ENCODE measurements at places on chromosomes 3 and 15.
A peak's percentile ranks its signal among the peaks of the same experiment; 100 is the strongest.

- no peak for DNase-seq
Observed at GRCh38 chr15:74584779-74585178, 30.9 kb upstream of the CLK3 start.

DNA sequence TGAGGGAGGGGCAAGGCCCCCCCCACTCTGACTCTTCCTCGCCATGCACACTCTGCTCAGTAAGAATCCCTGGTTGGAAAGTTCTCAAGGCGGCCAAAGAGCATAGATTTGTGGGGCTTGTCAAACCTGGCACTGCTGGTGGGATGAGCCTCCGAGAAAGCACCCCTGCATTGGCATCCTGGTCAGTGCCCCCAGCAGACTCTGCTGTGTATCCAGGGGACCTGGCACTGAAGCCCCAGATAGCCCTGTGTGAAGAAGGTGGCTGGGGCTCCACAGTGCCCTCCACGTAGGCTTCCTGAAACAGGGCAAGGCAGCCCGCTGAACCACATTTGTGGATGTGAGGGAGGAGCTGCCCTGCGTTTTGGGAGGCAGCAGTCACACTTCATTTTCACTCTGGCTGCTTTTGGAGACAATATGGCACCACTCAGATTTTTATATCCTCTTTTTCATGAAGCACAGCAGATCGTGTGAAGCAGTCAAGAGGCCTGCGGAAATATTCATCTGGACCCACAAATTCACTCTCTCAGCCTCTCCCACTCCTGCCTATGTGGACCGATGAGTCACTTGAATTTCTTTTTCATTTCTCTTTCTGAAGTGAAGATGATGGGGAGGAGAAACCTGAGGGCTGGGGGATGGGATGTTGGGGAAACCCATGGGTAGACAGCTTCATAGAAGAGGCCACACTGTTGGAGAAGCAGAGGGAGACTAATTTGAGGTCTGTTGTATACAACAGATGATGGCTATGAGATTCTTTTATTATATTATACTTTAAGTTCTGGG, 88.7 kb upstream of the BCL6 start:
- no peak for DNase-seq

- DNase-seq, result no peak
Observed at GRCh38 chr15:91152896-91153581, 53.0 kb downstream of the SV2B start.

DNA sequence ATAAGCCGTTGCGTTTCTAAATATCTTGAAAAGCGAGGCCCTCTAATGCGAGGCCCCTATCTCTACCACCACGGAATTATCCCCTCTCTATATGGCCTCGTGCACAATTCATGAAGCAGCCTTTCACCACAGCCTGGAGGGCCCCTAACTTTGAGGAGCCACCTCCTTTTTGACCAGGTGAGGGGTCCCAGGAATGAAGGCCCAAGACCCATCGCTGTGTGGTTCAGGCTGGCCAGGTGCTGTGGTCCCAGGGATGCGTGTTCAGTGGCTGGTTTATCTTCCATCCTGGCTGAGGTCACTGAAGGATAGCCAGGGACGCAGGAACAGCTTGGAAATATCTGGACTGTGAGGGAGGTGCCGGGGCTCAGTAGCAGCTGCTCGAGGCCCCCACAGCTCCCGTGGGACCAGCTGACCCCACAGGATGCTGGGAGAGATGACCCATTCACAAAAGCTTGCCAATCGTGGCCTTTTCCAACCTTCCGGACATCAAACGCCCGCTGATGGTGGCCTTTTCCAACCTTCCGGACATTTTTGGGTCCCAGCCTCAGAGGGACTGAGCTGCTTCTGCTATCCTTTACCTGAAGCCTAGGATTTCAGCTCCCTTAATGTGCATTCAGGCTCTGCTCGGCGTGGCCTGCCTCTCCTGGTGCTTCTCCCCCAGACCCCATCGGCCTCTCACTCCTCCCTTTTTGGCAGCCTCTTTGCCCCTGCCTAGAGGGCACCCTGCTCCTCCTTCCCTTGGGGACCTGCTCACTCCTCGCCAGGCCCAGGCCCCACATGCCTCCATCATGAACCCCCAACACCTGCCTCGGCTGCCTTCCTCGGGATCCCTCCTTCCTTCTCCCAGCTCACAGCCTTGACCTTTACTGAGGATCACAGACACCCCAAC, 140.9 kb downstream of the CHSY1 start:
- no peak for DNase-seq

DNA sequence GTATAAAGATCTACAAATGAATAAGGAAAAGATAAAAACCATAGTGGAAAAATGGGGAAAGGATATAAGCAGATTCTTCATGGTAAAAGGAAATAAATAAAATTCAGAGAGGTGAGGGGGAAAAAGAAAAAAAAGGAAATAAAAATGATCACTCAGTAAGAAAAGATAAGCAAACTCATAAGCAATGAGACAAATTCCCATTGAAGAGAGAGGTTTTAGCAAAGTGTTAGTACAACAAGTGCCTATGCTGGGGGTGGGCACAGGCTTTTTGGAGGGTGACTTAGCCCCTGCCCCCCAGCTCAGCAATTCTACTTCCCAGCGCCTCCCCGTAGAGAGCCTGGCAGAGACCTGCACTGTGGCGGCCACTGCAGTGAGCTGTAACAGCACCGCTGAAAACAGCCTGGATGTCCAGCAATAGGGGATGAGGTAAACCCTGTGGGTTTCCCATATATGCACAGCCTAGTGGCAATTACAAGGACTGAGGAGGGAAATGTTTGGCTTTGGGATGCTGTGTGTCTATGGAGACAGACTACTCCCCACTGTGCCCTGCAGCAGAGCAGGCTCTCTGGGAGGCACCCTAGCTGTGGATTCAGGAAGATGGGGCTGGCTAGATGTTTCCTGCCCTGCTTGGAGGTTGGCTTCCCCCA, 23.7 kb upstream of the SFMBT1 start:
- DNase-seq, result peak; percentile 18

- DNase-seq, result no peak
Observed at GRCh38 chr15:100806157-100806556, 73.5 kb upstream of the ALDH1A3 start.

DNA sequence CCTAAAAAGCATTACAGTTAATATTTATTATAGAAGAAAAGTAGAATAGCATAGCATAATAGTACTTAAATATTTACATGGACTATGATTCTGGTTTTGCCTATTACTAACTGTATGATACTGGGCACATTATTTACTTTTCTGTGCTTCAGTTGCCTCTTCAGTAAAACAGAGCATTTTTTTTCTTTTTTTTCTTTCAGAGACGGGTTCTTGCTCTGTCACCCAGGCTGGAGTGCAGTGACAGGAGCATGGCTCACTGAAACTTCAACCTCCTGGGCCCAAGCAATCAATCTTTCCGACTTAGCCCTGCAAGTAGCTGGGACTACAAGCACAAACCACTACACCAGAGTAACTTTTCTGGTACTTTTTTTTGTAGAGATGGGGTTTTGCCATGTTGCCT, 47.0 kb downstream of the GYG1 start:
- no peak for DNase-seq

DNA sequence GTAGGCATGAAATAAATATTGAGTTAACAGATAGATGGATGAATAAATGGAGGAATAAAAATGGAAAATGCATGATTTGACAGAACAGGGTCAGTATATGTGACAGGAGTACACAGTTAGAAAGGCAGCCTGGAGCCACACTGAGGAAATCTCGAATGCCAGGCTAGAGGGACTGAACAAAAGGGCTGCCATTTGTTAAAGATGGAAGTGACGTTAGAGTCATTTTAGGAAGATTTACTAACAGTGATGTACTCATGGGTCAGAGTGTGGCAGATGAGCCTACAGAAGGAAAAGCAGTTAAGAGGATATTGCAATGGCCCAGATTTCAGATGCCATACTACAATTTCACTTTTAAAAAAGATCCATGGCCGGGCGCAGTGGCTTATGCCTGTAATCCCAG, 7.4 kb upstream of the TMPRSS7 start:
- no peak for DNase-seq

GRCh38 chr15:64461721-64462162, 1.4 kb downstream of the ZNF609 start:
- no peak for DNase-seq

DNA sequence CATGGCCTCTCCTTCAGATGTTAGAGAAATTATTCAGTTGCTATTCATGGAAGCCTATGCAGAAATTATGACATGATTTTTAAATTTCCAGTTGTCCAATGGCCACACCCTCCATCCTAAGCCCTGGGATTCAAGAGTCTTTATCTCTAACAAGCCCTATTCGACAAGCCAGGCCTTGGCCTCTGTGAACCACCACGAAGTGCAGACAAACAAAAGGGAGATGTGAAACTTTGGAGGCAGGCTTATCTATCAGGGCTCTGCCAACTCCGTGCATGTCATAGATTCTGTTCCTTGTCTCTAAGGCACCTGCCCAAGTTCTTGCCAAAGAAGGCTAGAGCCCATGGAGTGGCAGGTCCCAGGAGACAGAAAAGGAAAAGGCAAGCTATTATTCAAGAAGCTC, 212.4 kb upstream of the ADAMTS9 start:
- no peak for DNase-seq

GRCh38 chr3:117814975-117815374, 1105.4 kb downstream of the TUSC7 start:
- no peak for DNase-seq

DNA sequence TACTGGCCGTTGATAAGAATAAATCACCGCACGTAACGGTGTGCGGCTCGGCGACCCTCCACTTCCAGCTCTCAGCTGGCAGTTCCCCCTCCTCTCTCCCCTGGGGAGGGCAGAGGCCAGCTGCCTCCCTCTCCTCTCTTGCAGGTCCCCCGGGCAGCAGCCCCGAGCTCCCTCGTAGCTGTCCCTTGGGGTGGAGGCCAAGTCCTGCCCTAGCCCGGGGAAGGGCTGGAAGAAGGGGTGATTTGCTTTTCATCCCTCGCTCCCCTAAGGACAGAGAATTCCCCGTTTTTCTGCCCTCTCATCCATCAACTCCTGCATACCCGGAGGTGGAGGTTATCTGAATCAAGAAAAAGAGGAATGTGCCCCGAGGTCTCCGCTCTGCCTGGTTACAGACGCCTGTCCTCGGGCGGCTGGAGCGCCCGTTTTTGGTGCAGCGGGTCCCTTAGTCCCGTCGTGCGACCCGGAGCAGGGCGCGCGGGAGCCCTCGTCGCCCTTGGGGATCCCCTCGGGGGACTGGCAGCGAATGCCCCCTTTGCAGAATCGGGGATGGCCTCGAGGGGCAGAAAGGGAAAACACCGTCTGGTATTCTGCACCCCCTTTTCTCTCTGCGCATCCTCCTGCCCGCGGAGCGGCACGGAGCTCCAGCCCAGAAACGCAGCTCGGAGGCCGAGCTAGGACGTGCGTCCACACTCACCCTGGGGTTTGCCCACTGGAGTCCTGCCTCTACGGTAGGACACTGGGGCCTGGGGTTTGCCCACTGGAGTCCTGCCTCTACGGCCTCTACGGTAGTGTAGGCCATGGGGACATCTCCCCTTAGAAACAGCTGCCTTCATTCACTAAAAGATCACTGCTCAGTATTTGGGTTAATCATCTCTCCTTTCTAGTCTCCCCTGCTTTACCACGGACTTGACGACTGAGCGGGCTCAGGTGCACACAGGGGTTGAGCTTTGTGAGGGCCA, 2.2 kb downstream of the PTPRG start:
- peak; percentile 45 for DNase-seq

DNA sequence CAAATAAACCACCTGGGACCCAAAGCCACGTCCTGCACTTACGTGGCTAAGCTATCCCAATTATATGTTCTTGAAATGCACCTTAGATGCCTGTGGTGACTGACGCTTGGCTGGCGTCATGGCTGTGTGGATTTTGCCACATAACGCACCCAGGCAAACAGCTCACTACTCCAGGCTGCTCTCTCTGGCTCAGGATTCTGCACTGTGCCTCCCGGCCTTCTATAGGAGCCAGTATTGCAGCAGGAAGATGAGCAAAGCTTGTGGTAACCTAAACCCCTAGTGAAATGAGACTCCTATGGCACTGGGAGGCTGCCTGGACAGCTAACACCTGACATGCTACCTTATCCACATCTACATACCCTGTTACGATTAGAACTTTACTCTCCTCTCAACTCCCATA, 179.3 kb downstream of the THRB start:
- DNase-seq, result no peak

DNA sequence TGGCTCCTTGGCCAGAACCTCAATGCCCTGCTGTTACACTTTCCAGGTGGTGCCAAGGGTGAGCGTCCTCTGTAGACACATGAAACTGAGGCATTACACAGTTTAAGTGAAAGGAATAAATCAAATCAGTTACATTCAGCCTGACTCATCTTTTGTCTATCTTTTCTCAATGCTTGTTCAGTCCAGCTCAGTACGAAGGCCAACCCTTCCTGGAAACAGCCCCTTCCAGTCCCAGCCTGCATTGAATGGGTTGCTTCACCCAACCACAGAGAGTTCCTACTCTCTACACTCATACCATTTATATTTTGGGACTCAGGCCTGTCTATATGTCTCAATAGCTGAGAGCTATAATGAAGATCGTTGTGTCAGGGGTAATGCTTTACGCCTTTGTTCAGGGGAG, 363.6 kb downstream of the RORA start:
- no peak for DNase-seq

GRCh38 chr15:91209318-91209717, 109.3 kb downstream of the SV2B start:
- no peak for DNase-seq

GRCh38 chr3:134357914-134358811, 16.1 kb downstream of the AMOTL2 start:
- DNase-seq, result no peak

- no peak for DNase-seq
Observed at GRCh38 chr15:40957581-40958051, 4.3 kb downstream of the CHAC1 start.

- DNase-seq, result peak; percentile 75
Observed at GRCh38 chr3:51975852-51976549, 1.1 kb downstream of the ABHD14A start.

DNA sequence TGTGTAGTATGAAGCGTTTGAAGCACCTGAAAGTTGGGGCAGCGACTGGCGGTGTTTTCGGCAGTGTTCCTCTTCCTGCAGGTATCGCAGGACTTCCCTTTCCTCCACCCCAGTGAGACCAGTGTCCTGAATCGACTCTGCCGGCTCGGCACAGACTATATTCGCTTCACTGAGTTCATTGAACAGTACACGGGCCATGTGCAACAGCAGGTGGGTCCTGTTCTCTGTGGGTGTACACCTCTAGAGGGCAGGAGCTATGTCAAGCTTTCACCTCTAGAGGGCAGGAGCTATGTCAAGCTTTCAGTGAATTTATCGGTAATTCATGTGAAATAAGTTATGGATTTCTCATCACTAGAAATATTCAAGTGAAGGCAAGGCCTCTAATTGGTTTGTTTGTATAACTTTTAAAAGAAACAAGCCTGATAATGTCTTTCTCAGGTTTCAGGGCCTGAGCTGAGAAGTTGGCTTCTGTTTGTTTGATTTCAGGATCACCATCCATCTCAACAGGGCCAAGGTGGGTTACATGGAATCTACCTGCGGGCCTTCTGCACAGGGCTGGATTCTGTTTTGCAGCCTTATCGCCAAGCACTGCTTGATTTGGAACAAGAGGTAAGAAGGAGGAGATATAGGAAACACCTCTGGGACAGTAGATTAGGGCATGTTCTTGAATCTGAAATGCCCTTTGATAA, 5.3 kb downstream of the TUBGCP4 start:
- no peak for DNase-seq

DNA sequence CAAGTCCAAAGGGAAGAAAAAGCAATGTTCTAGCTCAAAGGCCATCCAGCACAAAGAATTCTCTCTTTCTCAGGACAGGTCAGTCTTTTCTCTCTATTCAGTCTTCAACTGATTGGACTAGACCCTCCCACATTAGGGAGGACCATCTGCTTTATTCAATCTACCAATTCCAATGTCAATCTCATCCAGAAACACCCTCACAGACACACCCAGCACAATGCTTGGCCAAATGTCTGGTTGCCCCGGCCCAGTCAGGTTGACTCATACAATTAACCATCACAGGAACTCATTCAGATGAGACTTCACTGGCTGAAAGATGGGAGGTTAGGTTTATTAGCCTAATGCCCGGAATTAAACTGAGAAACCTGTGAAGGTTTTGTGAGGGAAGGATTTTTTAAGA, 32.4 kb downstream of the ACAN start:
- DNase-seq, result no peak
